NCI-H2171 treated with DMSO at 0.1 percent for 48 hours (cell line): ENCODE measurements at places on chromosomes 16 and 17.

DNA sequence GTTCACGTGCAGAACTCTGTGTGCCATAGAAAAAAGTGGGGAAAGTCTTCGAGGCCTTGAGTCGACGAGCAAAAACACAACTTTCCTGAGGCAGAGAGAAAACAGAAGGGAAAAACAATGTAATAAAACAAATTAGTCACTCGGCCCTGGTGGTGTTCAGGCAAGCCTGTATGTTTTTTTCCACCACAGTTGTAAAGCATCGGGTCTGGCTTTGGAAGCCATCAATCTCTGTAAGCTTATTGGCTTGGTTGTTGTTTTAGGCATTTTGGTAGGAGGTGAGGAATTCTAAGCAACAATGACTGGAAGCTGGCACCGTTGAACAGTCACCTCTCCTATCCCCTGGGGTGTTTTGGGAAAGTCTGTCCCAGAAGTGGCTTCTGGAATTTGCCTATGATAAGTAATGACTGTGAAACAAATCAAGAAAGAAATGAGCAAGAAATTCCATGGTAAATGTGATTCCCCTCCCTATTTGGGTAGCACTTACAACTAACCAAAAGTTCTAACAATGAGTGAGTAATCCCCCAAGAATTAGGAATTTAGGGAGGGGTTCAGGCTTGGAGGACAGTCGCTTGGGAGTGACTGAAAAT, 2.8 kb downstream of the CDH13 start:
- DNase-seq = no peak

DNA sequence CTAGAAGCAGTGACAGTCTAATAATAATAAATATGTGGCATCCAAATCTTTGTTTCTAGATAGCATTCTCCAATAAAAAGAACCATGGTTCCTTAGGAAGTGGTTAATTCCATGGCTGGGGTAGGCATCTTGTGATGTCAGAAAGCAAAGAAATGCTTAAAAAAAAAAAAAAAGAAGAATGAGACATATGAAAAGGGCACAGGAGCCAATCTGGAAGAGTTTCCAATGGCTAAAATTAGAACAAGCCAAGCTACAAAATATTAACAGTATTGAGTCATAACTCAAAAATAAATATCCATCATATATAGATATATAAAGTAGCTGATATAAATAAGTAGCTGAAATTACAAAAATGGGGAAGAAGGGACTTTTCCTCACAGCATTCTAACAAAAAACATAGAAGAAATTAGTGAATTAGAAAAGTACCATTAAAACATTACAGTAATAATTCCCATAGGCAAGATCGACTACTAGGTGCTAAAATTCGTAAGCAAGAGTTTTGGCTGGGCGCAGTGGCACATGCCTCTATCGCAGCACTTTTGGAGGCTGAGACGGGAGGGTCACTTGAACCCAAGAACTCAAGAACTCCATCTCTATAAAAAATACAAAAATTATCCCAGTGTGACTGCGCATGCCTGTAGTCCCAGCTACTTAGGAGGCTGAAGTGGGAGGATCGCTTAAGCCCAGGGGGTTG, 111.3 kb downstream of the TRIM37 start:
- DNase-seq = no peak

DNA sequence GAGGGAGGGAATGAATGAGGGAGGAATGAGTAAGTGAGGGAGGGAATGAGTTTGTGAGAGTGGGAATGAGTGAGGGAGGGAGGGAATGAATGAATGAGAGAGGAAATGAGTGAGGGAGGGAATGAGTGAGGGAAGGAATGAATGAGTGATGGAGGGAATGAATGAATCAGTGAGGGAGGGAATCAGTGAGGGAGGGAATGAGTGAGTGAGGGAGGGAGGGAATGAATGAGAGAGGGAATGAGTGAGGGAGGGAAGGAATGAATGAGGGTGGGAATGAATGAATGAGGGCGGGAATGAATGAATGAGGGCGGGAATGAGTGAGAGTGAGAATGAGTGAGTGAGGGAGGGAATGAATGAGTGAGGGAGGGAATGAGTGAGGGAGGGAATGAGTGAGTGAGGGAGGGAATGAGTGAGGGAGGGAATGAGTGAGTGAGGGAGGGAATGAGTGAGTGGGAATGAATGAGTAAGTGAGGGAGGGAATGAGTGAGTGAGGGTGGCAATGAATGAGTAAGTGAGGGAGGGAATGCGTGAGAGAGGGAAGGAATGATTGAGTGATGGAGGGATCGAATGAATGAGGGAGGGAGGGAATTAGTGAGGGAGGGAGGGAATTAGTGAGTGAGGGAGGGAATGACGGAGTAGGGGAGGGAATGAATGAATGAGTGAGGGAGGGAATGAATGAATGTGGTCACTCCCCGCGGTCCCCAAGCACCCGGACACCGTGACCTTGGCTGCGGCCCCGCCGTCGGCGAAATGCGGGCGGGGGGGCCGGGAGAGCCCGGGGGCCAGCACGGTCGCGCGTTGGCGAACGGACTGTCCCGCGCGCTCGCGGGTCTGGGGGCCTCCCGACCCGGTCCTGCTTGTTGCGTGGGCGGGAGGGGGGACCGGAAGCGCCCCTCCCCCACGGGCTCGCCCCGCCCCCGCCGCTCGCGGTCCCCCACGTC, 1.1 kb upstream of the UBE2I start:
- peak; percentile 66 for DNase-seq

- no peak for DNase-seq
These were observed 13.7 kb downstream of the N4BP1 start for GRCh38 chr16:48596326-48596725.

DNA sequence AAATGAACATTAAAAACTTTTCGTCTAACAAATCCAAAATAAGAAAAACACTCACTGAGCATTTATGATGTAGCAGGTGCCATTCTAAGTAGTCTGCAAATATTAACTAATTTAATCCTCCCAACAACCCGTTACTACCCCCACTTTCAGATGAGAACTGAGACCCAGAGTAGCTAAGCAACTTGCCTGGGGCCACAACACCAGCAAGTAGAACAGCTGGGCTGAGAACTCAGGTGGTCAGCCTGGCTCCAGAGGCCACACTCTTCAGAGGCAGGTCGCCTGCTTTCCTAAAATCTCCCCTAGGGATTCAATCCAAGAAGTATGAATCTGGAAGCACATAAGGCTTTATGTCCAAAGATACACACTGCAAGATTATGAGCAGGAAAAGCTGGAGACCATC, 6.2 kb downstream of the MBTPS1 start:
- DNase-seq = no peak

- DNase-seq = no peak
These were observed 79.9 kb downstream of the RMI2 start for GRCh38 chr16:11425140-11425539.

DNA sequence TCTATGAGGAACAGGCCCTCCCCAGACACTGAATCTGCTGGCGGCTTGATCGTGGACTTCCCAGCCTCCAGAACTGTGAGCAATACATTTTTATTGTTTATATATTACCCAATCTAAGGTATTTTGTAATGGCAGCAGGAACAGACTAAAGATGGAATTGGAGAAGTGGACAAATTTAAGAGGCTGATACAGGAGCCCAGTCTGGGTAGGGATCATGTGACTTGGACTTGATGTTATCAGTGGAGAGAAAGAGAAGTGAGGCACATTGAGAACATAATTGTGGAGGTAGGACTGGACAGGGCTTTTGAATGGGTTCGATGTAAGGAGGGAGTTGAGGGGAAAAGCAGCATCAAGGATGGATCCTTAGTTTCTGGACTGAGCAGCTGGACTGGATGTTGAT, 93.8 kb downstream of the USP31 start:
- DNase-seq = no peak

DNA sequence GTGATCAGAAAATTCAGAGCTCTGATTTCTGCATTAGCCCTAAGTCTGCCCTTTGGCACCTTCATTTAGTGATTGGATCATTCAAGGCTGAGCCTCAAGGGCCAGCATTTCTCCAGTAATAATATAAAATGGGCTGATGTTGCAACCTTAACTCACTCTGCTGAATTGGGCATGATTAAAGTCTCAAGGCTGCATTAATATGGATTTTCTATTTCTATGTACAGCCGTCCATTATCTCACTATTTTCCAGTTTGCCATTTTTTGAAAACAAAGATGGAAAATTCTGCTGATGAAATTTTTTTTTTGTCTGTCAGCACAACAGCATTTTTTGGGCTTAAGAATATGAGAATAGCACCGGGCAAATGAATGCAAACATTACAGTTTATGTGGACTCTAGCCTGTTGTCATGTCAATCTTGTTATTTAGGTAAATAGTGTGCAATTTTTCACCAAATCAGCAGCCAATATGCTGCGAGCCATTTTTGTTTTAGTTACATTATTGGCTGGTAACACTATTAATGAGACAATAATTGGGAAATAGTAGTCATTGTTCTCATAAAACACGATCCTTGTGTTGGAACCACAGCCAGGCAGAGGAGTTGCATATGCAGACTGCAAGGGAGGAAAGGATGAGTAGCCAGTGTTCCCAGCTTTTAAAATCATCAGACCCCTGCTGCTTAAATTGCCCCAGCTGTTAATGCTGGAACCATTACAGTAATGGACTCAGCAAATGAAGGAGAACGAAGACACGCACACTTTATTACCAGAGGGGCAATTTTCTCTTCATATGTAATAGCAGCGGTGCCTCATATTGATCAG, 10.5 kb downstream of the FTO start:
- peak; percentile 39 for DNase-seq
